ENCODE measurements at places on chromosomes 12 and 14. TPM values are rescaled to one million over a fixed set of nuclear protein-coding genes. Genes with fewer than 3 reads are reported as not detected.

OR10G2 gene
- total RNA-seq: not detected

KRT7 gene
- 153 TPM for total RNA-seq

SYT1 gene
- 0.64 TPM for total RNA-seq

HAL gene
- total RNA-seq: 1.5 TPM

Data from ascending aorta (tissue), 2 donors.